ENCODE measurements at places on chromosomes 4 and X.
A peak's percentile ranks its signal among the peaks of the same experiment; 100 is the strongest.

GRCh38 chrX:147522981-147523380 is 388.7 kb upstream of the FMR1 start:
- DNase-seq: no peak

GRCh38 chr4:6281436-6282313 is 12.0 kb downstream of the WFS1 start:
- no peak for DNase-seq

- DNase-seq: peak; percentile 83
Measured at GRCh38 chr4:81466841-81467671, 4.7 kb downstream of the RASGEF1B start.

- DNase-seq: no peak
Measured at GRCh38 chr4:94574616-94575015, 122.9 kb downstream of the PDLIM5 start.

GRCh38 chr4:48262926-48263325 is 6.7 kb downstream of the TEC start:
- no peak for DNase-seq

- no peak for DNase-seq
Measured at GRCh38 chr4:180059216-180059881, 2183.9 kb upstream of the TENM3 start.

GRCh38 chr4:172865103-172865502 is 303.5 kb upstream of the GALNT7 start:
- no peak for DNase-seq

DNA sequence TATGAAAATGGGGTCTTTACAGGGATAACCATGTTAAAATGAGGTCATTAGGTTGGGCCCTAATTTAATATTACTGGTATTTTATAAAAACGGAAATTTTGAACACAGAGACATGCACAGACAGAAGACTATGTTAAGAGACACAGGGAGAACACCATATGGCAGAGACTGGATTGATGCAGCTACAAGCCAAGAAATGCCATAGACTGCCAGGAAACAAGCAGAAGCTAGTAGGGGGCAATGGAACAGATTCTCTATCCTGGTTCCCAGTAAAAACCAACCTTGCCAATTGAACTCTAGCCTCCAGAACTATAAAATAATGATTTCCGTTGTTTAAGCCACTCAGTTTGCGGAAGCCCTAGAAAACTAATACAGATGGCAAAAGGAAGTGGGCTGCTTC is 6.6 kb upstream of the GUF1 start:
- DNase-seq: no peak

DNA sequence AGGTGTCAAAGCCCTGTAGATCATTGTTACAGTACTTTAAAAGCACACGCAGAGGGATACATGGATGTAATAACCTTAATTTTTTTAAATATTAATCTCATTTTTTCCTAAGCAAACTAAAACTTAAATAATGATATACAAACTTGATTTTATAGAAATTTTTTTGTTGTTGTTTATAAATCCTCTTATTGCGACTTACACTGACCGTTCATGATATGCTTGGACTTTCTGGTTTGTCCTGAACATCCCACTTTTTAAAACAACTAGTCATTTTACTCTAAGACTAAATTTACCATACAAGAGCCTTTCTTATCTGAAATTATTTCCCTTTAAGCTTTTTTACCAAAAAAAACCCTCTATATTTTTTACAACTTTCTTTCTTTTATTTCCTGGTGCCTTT is 2106.0 kb downstream of the PCDH7 start:
- DNase-seq: no peak

DNA sequence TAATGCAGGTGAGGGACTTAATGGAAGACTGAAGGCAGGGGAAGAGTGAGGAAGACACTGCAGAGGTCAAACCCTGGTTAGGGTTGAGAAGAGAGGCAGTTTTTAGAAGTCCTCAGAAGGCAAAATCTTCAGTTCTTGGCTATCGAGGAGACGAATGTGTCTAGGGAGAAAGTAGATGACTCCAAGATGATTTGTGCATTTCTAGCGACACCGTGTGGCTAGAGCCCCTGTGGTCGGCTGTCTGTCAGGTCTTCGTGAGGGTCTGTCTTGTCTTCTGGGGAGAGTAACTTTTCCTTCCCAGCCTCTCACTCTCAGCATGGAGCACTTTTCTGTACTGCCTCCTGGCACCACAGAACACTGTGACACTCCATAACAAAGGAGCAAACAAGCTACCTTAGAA is 458.1 kb downstream of the STIM2 start:
- DNase-seq: no peak

GRCh38 chrX:25597551-25597950 is 540.6 kb upstream of the MAGEB18 start:
- no peak for DNase-seq

DNA sequence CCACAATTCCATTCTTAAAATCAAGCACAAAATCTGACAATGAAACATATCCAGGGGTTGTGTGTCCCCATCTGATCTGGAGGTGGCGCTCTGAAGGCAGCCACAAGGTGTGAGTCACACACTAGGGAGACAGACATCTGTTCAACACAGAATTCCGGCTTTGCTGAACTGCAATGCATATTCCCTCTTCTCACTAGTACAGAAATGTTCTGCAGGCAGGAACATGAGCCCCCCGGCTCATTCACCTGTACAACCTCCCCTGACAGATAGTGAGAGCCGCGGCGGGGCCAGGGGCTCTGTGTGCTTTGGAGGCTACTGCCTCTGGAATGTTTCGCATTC is 41.9 kb downstream of the WDR1 start:
- no peak for DNase-seq

DNA sequence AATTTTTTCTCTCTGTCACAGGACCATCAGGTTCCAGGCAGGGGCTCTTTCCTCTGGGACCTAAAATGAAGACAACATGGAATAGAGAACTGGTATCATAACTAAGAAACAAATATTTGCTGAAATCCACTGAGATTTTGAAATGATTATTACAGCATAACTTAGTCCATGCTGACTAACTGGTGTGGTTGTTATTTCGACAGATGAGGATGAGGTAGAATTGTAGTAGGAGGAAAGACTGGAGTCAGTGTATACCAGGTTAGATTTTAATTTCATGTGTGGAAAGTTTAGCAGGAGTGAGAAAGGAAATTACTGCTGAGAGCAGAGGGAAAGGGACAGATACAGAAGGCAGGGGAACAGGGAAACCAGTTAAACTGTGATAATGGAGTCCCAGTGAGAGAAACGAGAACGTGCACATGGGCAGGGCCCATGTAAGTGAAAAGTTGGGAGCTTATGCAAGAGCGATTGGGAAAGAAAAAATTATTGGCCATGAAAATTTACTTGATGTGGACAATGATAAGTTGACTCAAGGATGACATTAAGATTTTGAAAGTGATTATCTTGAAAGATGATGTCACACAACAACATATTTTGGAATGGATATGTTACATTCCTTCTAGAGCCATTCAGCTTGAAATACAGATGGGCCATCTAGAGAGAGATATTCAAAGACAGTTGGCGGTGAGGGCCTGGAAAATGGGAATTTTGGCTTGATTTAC is 98.7 kb upstream of the DDIT4L start:
- no peak for DNase-seq

DNA sequence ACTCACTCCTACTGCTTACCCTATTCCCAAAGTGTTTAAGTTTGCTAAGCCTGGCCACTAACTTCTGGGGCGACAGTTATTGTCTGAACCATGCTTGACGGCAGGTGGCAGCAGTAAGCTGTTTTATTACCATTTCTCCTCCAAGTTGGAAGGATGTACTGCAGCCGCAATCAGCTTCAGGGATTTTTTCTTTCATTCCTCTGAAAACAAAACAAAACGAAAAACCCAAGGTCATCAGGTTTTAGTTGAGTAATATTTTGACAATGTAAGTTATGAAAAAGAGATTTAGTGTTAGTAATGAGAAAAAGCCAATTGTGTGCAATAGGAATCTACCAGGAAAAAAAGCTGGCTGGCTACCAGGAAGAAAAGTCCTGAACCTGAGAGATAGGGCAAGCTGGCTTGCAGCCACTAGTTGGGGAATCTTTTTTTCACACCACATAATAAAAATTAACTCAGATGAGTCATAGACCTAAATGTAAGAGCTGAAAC is 13.2 kb upstream of the RAB9B start:
- DNase-seq: peak; percentile 20

GRCh38 chrX:20374450-20374849 is 107.7 kb upstream of the RPS6KA3 start:
- no peak for DNase-seq

DNA sequence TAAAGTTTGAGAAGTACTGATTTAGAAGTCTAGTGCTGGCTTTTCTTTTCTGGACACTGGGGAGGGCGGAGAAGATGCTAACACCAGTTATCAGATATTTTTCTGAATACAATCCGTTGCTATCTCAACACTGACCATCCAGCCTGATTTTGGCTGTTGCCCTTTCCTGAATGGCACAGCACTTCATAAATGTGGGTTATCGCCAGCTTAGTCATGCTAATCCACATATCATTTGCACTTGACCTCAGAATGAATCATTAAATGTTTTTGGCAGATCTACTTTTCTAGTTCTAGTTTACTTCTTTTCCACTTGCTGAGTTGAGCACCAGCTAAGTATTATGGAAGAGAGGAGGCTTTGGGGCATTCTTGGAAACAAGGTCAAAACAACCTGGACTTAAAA is 60.8 kb upstream of the ESX1 start:
- no peak for DNase-seq

DNA sequence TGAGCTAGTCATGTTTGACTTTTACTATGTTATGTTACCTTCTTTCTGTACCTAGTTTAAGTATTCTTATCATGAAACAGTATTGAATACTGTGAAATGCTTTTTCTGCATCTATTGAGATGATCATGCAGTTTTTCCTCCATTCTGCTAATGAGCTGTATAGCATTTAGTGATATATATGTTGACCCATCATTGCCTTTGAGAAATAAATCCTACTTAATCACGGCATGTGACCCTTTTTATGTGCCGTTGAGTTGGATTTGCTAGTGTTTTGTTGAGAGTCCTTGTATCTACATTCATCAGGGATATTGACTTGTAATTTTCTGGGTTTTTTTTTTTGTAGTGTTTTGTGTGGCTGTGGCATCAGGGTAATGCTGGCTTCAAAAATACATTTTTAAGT is 537.7 kb upstream of the AADAT start:
- DNase-seq: no peak

GRCh38 chr4:107799669-107800450 is 24.9 kb upstream of the SGMS2 start:
- no peak for DNase-seq

DNA sequence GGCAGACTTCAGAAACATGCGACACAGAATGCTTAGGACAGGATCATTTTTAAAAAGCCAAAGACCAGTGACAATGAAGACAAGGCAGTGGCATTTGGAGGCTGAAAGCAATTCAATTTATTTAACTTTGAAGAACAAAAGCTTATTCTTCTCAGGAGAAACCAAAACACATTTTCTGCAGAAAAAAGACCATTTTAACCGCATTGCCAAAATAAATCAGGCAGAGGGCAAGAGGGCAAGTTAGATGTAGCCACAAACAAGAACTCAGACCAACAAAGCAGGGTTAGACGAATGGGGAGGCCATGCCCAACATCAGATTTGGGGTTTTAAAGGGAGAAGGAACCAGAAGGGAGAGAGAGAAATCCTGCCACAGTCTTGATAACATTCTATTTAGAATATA is 58.9 kb downstream of the RELL1 start:
- DNase-seq: no peak

DNA sequence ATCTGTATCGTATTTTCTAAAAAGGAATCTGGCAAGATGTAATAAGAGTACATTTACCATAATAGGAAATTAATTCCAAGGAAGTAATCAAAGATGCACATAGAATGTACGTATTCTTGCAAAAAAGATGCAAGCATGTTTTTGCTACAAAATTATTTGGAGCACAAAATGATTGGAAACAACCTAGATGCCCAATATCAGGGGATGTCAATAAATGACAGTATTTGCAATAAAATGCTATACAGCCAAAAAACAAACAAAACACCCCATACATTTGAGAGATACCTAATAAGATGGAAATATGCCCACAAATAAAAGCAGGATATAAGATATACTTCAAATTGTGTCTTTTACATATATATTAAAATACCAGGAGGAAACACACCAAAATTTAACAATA is 29.3 kb upstream of the MAML3 start:
- no peak for DNase-seq

- no peak for DNase-seq
Measured at GRCh38 chr4:173440888-173441287, 42.0 kb upstream of the SCRG1 start.

GRCh38 chr4:1318488-1319213 is 28.4 kb upstream of the UVSSA start:
- no peak for DNase-seq

DNA sequence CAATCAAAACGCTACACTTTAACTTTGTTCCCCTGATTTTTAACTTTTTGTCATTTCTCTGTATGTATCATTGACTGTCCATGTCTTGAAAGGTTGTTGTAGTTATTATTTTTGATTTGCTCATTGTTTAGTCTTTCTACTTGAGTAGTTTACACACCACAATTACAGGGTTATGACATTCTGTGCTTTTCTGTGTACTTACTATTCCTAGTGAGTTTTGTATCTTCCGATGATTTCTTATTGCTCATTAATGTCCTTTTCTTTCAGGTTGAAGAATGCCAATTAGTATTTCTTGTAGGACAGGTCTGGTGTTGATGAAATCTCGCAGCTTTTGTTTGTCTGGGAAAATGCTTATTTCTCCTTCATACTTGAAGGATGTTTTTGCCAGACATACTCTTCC is 89.2 kb upstream of the SH3RF1 start:
- DNase-seq: no peak

DNA sequence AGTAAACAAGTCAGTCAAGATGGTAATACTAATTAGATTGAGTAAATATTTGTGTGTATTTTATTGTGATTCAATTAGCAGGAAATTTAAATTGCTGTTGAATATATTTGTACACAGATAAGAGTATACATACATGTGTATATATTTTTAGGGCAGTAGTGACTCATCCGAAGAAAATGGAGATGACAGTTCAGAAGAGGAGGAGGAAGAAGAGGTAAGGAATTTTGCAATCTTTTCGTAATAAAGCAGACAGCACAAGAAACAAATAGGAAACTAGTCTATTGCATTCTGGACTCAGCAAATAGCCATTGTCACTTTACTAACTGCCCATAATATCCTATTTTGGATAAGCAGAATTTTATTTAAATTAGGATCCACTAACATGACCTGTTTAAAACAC is 6.6 kb downstream of the IBSP start:
- DNase-seq: no peak

- DNase-seq: no peak
Measured at GRCh38 chr4:37490391-37491347, 195.5 kb downstream of the RELL1 start.

- no peak for DNase-seq
Measured at GRCh38 chr4:70197842-70198241, 2.3 kb downstream of the ODAM start.

DNA sequence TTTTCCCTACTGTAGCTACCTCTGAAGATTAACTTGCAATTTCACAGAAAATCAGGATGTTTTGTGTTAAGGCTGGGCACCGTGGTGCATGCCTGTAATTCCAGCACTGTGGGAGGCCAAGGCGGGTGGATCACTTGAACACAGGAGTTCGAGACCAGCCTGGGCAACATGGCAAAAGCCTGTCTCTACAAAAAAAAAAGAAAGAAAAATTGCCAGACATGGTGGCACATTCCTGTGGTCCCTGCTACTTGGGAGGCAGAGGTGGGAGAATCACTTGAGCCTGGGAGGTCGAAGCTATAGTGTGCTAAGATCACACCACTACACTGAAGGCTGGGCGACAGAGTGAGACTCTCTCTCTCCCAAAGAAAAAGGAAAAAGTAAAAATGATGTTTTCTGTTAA is 27.4 kb downstream of the APELA start:
- no peak for DNase-seq

- no peak for DNase-seq
Measured at GRCh38 chrX:101619364-101619763, 1.6 kb upstream of the ARMCX6 start.

All from effector memory CD8-positive, alpha-beta T cell (primary cell).